A172 (cell line): ENCODE measurements at places on chromosomes 11 and 22. TPM values are rescaled to one million over a fixed set of nuclear protein-coding genes. Genes with fewer than 3 reads are reported as not detected.
A peak's percentile ranks its signal among the peaks of the same experiment; 100 is the strongest.

DNA sequence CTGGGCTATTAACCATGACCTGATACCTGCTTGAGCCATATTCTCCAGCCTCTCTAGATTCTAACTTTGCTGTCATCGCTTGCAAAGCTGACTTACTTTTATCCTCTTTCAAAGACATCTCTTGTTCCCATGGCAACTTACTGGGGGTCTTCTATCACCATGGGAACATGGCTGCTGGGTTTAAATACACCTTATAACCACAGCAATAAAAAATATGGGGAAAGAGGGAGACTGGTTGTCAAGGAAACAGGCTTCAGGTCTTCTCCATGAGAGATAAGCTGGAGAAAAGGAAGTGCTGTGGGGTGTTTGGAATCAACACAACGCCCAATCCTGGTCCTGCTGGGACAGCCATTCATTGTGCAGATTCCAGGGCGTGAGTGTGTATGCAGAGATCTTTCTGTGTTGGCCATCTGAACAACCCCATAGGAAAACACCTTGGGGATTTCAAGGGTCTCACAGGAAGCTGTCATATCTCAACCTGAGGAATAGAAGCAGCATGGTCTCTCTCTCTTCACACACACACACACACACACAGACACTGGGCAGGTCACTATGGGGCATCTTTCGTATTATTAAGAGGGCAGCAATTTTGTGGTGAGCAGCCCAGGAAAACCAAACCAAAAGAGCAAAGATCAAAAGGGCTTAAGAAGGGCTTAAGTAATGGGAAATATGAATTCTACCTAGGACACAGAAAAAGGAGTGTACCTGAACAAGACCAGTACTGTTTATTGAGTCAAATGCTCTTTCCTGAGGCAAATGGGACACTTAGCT is 344.7 kb upstream of the NCAM1 start:
- DNase-seq: no peak

DNA sequence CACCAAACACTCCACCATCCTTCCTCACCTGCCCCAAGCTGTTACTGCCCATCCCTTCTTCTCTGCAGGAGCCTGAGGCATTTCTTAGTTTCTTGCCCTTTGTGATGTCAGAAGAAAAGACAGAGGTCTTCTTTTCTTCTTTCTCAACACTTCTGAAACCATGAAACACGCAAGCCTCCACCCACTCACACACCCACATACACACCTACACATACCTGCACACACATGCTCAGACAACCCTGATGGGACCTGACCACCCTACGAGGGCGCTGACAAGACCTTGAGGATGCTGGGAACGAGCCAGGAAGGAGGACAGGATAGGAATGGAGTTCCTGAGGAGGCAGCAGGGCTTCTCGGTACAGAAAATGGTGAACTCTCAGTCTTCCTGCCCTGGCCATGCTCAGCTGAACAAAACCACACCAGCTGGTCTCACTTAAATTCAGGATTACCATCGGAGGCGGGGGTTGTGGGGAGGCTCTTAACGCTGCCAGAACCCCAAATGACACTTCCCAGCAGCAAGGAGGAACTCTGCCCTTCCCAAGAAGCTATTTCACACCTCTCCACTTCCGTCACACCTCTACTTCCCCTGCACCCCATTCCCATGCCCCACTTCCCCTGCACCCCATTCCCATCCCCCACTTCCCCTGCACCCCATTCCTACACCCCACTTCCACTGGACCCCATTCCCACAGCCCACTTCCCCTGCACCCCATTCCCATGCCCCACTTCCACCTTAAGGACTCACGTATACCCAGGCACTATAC is 41.0 kb downstream of the CSF2RB start:
- DNase-seq: no peak

The ST14 gene
- 0.10 TPM in 1 of 2 replicates, not detected in the other for total RNA-seq

GRCh38 chr22:20569059-20570058 is 61.9 kb downstream of the MED15 start:
- peak; percentile 89 for DNase-seq
